ENCODE measurements at places on chromosomes 5 and 9.

- no peak for DNase-seq
Measured at GRCh38 chr5:6085341-6085860, 292.9 kb downstream of the MED10 start.

DNA sequence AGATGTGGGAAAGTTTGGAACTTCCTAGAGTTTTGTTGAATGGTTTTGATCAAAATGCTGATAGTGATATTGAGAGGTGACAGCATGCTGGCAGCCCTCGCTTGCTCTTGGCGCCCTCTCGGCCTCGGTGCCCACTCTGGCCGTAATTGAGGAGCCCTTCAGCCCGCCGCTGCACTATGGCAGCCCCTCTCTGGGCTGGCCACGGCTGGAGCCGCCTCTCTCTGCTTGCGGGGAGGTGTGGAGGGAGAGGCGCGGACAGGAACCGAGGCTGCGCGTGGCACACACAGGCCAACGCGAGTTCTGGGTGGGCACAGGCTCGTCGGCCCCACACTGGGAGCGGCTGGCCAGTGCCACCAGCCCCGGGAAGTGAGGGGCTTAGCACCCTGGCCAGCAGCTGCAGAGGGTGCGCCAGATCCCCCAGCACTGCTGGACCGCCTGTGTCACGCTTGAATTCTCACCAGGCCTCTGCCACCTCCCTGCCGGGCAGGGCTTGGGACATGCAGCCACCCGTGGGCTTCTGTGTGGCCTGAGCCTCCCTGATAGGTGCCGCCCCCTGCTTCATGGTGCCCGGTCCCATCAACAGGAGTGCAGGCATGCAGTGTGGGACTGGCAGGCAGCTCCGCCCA, 488.5 kb downstream of the CYLC2 start:
- no peak for DNase-seq

DNA sequence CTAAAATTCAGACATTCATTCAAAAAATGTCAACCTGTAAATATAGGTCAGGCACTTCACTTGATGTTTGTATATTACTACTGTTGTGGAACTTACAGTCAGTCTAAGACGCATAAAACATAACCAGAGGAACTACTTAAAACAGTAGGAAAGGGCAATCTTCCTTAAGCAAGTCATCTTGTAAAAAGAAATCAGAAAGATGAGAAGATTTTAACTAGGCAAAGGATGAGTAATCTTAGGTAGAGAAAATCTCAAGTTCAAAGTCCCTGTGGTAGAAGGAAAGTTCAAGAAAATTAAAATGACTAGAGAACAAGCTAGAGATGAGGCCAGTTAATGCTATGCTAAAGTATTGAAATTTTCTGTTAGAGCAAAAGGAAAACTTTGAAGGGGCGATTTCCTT, 152.4 kb downstream of the RAPGEF6 start:
- DNase-seq: no peak

DNA sequence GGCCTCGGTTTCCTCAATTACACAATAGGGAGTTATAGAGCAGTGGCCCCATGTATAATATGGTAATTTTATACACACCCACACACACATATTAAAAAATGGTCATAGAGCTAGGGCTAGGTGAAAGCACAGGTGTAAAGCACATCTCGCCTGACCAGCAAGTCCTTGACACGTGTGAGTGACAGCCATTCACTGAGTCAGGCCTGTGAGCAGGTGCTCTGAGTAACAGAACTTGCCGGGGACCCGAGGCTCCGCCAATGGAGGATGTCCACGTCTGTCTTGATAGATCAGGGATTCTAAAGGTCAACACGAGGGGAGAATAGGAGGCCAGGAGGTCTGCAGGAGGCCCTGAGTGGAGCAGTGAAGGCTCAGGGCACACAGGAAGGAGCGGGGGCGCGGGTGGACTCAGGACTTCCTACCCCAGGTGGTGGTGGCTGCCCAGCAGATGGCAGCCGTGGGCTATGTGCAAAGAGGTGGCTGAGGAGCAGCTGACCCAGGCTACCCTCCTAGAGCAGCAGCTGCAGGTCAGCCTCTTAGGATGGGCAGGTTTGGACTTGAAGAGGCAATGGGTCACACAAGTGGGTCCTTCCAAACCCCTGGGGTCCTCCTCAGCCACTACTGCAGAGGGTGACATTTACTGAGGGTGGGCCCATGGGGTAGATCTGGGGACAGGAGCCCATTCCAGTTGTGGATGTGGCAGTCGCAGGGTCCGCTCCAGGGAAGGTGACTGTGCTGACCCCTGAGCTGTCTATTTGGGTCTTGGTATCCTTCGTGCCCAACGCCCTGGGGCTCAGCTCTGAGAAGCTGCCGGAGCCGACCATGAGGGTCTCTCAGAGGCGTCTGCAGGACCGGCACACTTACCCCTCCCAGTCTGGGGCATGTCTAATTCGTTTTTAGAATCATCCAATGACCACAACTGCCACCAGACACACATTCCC, 45.9 kb downstream of the PRRT1B start:
- DNase-seq: peak; percentile 82

DNA sequence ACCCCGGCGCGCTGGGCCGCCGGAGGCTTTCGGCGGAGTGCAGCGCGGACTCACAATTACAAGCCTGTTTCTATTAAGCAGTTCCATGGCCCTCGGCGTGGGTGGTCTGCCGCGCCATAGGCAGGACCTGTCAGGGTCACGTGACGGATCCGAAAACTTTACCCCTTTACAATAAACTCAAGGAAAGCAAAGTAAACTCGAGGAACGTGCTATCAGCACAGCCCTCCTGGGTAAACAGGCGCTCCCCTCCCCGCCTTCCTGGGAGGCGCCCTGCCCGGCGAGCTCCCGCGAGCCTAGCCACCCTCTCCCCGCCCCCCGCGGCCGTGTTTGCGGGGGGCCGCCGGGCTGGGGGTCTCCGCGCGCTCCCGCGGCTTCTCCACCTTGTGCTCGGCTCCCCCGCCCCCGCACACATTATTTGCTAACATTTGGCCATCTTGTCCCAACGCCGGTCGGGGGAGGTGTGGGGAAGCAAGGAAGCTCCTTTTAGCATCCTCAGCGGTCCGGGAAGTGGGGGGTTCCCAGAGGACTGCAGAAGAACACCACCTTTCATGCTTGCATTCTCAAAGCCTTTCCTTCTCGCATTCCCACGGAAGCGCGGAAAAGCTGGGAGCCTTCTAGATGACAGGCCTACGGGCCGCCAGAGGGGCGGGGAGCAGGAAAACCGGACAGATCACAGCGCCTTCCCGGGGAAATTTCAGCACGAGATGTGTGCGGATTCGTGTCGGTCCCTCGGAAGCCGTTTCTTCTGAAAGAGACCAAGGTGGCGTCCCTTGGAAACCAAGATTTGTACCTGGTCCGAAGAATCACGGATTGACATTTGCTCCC, at the start of gene PTCH1:
Gene PTCH1, minus strand, starts transcription at position 238 of the 825 bp plus-strand sequence.
- peak; percentile 85 for DNase-seq
